GM12891 (cell line): ENCODE measurements at places on chromosomes 2 and 18.

- DNase-seq: no peak
Observed at GRCh38 chr2:225999692-226000091, 600.2 kb downstream of the NYAP2 start.

- DNase-seq: no peak
Observed at GRCh38 chr2:8355102-8355859, 326.6 kb upstream of the ID2 start.

DNA sequence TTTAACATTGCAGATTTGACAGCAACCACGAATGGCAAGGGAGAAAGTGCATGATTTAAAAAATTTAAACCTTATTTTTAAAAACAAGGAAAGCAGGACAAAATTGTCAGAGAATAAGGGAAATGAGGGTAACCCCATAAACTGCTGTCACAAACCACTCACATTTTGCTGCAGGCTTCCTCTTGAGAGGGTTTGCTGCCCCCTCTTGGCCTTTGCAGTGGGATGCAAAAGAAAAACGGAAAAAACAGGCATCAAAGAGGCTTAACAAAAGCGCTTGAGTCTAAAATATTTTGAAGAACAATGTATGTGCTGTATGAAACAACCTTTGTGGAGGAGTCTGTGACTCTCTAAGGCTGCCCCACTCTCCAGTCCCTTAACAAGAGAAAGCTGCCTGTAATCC is 91.6 kb downstream of the TMX3 start:
- peak; percentile 19 for DNase-seq

DNA sequence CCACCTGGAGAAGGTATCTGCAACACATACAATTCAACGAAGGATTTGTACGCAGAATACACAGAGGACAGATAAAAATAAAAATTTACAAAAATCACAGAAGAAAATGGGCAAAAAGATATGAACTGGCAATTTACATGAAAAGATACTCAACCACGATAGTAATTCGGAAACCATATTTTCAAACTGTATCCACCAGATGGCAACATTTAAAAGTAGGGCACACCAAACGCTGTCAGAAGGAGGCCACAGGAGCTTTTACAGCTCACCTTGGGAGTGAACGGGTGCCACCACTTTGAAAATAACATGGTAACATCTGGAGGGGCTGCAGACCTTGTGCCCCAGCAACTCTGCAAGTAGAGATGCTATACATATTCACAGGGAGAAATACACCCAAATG is 9.8 kb downstream of the KIF1A start:
- DNase-seq: no peak

DNA sequence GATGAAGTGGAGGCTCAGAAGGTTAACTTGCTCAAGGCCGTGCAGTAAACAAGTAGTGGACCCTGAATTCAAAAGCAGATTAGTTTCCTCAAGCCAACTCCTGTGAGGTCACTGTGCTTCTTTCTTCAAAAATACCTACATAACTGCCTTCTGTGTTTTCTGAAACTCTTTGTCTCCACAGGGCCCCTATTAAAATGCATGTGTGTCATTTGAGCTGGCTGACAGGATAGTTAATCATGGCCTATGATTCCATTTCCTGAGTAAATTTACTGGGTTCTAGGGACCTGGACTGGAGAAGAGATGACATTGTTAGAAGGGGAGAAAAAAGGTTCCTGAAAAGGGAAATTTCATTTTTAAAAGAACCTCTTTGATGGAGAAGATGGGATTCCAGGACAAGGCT is 12.9 kb upstream of the DTNA start:
- DNase-seq: no peak

GRCh38 chr2:218988164-218988563 is 3.2 kb upstream of the FEV start:
- DNase-seq: no peak

DNA sequence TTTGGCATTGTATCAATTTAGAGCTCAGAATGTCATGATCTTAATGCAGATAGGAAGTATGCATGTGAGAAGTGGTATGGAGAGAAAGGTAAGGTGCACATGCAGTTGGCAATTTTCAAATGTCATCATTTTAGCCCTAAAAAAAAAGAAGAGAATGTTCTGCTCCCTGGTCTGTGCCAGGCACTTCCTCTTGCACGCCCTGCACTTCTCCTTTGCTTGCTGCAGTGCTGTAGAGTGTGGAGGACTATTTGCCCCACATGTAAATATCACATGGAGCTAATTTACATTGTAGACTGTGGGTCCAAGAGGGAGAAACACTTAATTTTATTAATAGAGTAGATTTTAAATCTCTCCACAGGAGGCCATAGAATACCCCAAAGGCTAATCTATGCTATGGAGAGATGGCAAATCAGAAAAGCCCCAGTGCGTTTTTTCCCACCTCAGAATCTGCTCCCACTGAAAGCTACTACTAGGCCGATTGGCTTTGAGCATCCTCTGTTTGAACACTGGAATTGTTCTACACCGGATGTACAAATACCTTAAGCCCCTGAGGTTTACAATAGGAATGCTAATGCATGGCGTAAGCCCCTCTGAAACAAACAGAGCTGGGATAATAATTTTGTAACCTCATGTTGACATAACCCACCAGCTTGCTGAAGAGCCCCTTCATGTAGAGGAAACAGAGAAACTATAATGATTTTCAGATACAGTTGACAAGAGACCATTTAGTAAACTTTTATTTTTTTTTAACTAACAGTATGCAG is 137.2 kb upstream of the KLHL14 start:
- DNase-seq: no peak

DNA sequence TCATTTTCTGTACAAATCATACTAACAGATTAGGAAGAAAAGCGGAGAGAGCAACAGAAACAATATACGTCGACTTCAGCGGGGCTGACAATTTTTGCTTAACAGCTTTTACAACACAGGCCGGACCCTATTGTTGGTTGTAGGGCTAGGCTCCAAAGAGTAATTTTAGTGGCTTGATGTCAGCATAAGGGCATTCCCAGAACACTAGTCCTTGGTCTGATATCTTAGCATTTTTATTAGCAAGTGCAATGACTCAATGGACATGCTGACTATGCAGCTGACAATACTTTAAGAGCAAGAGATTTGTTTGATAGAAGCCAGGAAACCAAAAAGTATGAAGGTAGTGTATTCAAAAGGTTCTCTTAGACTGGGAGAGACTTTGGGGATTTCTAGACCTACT is 209.9 kb downstream of the LNPK start:
- DNase-seq: no peak

- DNase-seq: no peak
Observed at GRCh38 chr2:23621616-23622015, 236.6 kb downstream of the KLHL29 start.

GRCh38 chr2:207815254-207815653 is 45.5 kb upstream of the FZD5 start:
- DNase-seq: no peak

GRCh38 chr2:74653589-74653984 is 460 bp upstream of the SEMA4F start:
- DNase-seq: no peak

GRCh38 chr2:204545861-204546735 is 823 bp downstream of the PARD3B start:
- DNase-seq: peak; percentile 1

DNA sequence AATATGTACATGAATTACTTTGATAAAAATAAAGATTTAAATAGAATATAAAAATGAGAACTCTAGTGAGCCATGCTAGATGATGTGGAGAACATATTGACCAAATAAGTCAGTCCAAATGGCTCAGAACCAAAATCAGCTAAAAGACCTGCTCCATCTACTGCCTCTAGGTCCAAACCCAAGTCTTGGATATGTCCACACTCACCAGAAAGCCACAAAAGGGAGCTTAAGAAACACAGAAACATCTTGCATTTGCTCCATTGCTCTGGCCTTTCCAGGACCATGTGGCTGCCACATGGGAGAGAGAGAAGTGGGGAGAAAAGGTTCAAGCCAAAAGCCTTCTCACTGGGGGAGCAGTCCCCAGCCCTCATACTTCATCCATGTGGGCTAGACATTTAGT is 272.5 kb downstream of the DYSF start:
- no peak for DNase-seq

GRCh38 chr2:236095504-236095903 is 72.7 kb downstream of the GBX2 start:
- no peak for DNase-seq
